EH (cell line): ENCODE measurements at places on chromosomes 6 and 20.

DNA sequence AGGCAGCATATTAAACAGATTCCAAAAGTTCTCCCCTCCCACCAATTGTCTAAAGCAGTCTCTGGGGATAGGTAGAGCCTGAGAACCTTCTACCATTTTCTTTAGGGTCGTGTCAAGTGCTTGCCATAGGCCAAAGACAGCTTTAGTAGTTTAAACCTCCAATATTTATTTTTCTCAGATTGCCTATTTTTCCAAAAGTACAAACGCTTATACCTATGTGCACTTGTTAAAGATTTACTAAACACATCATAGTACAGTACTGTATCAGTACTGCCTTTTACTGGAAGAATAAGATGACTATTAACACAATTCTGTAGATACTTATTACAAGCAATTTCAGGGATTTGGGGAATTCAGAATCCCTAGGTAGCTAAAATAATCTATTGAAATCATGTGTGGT lies 29.4 kb downstream of the AKIRIN2 start:
- no peak for DNase-seq

DNA sequence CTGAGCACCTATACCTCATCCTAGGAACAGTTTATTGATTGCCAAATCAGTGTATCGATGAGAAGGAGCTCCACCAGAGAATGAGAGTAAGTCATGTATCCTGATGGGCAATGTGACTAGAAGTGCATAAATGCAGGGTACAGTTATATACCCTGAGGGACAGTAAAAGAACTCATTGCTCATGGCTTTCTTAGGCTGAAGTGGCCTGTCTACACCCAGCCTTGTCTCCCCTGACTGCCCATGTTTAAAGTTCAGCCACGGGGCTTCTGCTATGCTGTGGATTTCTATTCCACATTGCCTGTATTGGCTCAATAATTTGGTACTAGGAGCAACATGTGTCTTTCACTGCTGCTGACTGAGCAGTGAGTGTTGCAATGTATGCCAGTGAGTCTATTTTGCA lies 400.4 kb upstream of the IMPG1 start:
- no peak for DNase-seq

GRCh38 chr6:15243910-15244619 lies 1.8 kb upstream of the JARID2 start:
- no peak for DNase-seq

GRCh38 chr6:91874971-91875370 lies 1288.1 kb upstream of the MAP3K7 start:
- no peak for DNase-seq

GRCh38 chr6:83436674-83437073 lies 5.8 kb upstream of the ME1 start:
- no peak for DNase-seq

DNA sequence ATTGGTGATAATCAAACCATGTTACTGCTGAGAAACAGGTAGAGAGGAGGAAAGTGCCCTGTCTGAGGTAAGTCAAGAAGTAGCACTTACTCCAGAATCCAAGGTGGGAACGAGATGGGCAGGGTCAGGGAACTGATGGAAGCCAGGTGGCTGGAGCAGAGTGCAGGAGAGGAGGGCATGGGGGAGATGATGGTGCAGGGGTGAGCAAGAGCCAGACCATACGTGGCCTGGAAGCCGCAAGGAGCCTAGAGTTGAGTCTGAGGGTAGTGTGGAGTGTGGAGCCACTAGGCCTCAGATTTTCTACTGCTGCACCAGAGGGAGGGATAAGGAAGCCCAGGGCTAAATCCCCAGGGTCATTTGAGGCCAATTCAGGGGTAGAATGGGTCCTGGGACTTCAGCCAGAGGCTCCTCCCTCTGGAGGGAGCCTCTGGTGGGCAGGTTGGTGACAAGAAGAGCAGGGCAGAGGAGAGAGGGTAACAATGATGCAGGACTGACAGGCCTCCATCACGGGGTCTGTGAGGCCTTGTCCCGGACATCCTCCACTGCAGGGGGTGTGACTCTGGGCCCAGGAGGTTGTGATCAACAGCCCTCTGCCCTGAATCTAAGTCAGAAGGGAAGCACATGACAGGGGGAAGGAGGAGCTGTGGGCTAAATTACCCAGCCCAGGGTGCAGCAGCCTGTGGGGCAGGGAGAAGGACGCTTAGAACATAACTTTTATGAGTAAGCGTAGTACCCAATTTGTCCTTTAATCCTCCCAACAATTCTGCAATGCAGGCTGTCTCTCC lies 28.7 kb downstream of the COX4I2 start:
- no peak for DNase-seq

- DNase-seq, result no peak
These were observed 111.2 kb downstream of the NFATC2 start for GRCh38 chr20:51431321-51431720.

- no peak for DNase-seq
These were observed 3.0 kb downstream of the ANKRD66 start for GRCh38 chr6:46749731-46750130.

DNA sequence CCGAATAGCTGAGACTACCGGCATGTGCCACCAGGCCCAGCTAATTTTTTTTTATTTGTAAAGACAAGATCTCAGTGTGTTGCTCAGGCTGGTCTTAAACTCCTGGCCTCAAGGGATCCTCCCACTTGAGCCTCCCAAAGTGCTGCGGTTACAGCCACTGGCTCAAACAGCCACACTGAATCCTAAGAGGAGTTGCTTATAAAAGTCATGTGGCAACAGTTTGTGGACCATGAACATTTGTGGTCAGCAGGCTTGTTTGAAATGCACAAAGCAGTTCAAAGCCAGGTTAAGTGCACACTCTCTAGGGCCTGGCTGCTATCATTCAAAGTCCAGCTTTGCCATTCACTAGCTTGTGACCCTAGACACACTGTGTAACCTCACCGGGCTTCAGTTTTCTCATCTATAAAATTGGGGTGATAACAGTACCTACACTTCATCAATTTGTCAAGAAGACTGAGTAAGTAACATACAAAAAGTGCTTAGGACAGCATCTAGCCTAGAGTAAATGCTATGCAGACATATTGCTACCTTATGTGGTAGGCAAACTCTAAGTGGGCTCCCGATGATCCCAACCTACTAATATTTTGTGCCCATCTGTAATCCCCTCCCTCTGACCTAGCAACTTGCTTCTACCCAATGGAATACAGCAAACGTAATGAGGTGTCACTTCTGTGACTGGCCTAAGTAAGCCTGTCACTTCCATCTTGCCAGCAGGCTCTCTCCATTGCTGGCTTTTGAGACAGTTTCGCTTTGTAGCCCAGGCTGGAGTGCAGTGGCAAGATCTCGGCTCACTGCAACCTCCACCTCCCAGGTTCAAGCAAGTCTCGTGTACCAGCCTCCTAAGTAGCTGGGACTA lies 122.9 kb downstream of the ZMYND8 start:
- peak; percentile 79 for DNase-seq

DNA sequence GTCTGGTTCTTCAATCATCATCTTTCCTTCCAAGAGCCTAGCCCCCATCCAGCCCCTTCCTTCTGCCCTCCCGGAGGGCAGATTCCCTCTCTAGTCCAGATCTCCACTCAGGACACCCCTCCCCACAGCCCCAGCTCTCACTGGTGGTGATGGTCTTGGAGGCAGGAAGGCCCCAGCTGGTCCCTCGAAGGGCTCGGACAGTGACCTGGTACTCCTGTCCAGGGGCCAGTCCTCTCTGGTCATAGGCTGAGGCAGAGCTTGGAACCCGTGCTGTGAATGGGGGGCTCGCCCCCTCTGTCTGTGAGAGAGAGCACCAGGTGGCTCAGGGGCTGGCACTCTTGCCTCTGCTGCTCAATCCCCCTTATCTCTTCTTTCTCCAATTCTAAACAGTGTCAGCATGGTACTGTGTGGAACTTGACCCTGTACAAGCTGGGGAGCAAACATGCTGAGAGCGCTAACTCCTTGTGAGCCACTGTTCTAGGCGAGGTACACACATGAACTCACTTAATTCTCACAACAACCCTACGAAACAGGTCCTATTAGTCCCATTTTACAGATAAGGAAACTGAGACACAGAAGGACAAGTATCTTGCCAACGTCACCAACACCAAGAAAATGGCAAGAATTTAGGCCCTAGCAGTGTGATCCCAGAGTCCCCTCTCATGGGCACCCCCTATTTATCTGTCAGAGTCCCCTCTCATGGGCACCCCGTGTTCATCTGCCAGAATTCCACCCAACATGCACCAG lies 19.9 kb downstream of the TNXB start:
- DNase-seq, result no peak
